Activated naive CD8-positive, alpha-beta T cell treated with anti-CD3 and anti-CD28 coated beads, Interleukin-2, amount 50 U/mL, for 24 hours (primary cell): ENCODE measurements at places on chromosomes 2 and 18.

GRCh38 chr2:33785201-33786106 is 186.4 kb upstream of the FAM98A start:
- no peak for DNase-seq

- no peak for DNase-seq
Observed at GRCh38 chr18:1002653-1003178, 98.0 kb downstream of the ADCYAP1 start.

DNA sequence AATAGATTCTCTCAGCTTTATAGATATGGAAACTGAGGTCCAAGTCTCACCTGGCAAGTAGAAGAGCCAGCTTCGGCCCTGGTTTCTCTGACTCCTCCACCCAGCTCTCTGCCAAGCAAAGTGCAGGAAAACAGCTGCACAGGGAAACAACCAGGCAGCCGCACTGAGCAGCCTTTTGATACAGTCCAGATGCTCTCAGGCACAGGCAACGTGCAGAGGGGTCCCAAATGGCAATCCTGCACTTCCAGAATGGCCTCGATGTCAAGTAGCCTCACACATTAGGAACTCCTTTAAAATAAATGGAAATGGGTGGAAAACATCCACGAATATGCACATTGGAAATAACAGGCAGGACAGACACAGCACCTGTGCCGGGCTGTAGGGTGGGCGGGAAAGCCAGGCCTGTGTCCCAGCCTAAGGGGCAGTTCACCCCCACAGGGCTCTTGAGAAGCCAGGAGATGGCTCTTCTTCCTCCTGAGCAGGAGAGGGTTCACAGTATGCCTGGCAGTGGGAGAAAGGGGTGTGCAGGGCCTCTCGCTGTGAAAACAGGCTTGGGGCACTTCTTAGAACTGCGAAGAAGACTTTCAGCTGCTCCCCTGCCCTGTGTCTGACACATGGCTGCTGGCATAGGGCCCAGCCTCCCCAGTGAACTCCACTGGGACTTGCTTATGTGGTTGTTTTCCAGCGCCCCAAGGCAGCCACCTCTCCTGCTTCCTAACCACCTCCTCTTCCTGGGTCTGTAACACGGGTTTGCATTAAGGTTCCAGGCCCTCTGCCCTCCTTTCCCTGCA is 63.9 kb upstream of the TUBA3E start:
- no peak for DNase-seq

GRCh38 chr18:51053814-51054213 is 23.8 kb downstream of the SMAD4 start:
- no peak for DNase-seq

GRCh38 chr2:149741646-149742045 is 154.1 kb upstream of the MMADHC start:
- no peak for DNase-seq

GRCh38 chr2:168751104-168751740 is 51.2 kb upstream of the NOSTRIN start:
- peak; percentile 8 for DNase-seq

- no peak for DNase-seq
Observed at GRCh38 chr2:167140767-167141166, 252.5 kb downstream of the XIRP2 start.

DNA sequence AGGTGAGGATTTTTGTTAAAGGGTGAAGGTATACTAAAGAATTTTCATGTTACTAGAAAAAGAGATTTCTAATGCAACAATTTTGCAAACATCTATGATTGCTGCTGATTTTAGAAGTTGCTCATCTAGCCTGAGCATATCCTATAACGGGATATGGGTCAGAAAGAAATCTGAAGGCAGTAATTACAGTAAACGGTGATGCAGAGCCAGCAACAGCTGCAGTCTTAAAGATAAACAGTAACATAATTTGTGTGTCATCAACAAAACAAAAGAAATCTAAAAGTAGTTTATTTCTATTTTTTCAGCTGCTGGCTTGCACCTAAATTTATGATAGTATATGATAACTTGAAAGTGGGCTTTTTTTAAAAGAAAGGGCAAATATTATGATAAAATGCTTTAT is 215.7 kb downstream of the SLC4A10 start:
- no peak for DNase-seq

DNA sequence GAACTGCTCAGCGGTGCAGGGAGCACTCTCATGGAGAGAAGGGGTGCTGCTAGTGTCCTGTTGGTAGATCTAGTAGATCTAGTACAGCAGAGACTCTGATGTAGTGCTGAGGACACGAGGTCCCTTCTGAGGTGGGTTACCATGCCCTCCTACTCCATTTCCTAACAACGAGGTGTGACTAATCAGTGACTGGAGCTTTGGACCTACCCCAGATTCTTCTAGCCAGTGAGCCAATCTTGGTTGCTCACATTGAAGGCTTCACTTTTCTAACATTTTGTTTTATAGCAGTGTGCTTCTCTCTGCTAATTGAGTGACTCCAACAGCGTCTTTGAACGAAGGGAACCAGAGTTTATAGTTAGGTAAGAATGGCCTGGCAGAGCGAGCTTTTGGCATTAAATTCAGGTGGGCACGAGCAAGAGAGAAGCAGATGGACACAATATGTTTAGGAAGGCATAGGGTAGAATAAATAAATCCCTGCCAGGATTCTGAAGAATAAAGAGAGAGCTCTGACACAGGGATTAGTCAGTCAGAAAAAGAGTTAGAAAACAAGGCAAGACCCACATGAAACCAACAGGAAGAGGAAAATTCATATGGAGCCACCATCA is 306.0 kb upstream of the RAB12 start:
- no peak for DNase-seq

GRCh38 chr2:43368483-43369385 is 142.3 kb upstream of the ZFP36L2 start:
- no peak for DNase-seq

- no peak for DNase-seq
Observed at GRCh38 chr2:12463189-12463588, 253.5 kb upstream of the TRIB2 start.

GRCh38 chr18:73793386-73793785 is 354.2 kb downstream of the FBXO15 start:
- no peak for DNase-seq
